Body of pancreas (tissue), 4 donors: ENCODE measurements at places on chromosomes 16 and 17.

GRCh38 chr16:12796498-12796897, 7.2 kb downstream of the CPPED1 start:
- no peak for DNase-seq

- DNase-seq, result no peak
Observed at GRCh38 chr16:67437513-67437912, 6.6 kb downstream of the HSD11B2 start.

- no peak for DNase-seq
Observed at GRCh38 chr17:32159586-32160438, 17.5 kb downstream of the RHOT1 start.

GRCh38 chr17:43720311-43721060, 38.1 kb downstream of the SOST start:
- peak; percentile 73 for DNase-seq

- no peak for DNase-seq
Observed at GRCh38 chr17:75524269-75524969, 1.1 kb upstream of the LLGL2 start.
